ENCODE measurements at places on chromosomes 6 and 20.

DNA sequence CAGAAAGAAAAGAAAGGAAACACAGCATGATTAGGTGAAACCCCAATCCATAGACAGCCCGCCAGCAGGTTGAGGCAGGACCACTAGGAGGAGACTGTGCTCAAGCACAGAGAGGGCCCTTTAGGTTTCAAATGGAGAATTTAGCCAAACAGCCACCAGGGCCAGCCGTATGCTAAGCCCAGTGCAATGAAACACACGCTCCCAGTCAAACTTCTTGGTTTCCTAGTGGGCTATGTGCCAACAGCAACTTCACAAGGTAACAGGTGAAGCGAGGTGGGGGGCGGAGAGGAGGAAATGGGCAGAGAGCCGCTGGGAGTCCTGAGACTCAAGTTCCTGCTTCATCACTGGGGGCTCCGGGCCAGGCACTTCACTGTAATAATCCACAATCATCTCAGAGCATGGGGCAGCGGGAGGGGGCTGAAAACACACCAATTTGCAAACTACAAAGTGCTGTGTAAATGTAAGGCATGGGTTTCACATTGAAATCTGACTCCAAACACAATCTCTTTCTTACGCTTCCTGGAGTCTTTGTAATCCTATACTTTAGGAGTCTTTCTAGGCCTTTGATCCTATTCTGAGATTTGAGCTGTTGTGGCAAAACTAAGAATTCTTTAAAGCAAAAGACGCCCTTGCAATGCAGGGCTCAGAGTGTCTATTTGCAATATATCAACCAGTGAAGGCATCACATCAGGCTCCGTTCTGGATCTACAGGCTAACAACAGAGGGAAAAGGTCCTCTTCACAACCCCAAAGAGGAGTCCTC, 117.3 kb downstream of the OPRM1 start:
- DNase-seq = no peak

GRCh38 chr6:88662653-88663174, 300.7 kb downstream of the RNGTT start:
- no peak for DNase-seq

DNA sequence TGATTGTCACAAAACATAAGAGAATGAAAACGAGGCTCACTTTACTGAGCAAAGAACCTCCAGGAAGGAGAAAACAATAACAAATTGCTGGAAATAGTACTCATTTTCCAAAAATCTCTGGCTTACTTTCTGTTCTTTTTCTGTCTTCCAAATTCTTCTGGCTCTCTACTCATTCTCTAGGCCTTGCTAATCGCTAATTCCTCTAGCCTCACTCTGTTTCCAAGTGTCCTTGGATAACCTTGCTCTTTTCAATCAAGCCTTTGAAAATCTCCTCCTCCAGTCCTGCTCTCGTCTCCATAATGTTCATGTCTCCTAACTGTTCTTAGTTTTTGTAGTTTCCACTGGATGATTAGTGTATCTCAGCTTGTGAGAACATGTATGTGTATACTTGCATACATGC, 96.2 kb upstream of the MAP7 start:
- DNase-seq = no peak

DNA sequence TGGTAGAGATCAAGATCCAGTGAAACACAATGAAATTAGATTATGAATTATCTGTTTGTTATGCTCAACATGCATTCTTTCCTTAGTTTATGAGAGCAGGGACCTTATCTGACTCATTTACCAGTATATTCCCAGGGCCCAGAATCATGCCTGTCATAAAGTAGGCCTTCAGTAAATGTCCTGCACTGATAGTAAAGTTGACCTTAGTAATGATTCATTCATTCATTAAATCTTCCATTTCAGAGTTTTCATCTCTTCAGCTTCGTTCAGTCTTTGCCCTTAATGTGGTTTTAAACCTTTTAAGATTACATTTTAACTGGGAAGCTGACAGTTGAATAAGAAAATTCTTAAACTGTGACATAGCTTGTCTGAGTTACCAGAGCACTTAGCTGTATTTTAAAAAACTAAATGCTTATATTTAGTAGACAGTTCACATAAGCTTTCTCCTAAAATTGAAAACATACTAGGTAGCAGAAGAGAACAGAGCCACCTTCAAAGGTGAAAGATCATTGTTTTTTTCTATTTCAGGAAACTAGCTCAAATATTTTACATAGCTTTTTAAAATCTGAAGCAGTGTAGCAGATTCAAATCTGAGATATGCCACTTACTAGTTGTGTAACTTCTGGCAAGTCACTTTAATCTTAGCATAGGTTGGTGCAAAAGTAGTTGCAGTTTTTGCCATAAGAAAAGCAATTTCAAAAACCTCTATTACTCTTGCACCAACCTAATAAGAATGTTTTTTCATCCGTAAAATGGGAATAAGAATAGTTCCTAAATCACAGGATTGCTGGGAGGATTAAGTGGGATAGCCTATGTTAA, 41.4 kb downstream of the MCM8 start:
- DNase-seq = no peak

- DNase-seq = no peak
These were observed 61.9 kb upstream of the KCNG1 start for GRCh38 chr20:51084593-51085377.

All from stimulated activated CD8-positive, alpha-beta memory T cell treated with anti-CD3 and anti-CD28 coated beads, Interleukin-15, amount 100 ng/mL, for 24 hours (primary cell).